ENCODE measurements at places on chromosomes 3 and 15.

- DNase-seq: no peak
Observed at GRCh38 chr15:60316961-60317360, 80.8 kb downstream of the ANXA2 start.

GRCh38 chr3:80978216-80978969 lies 783.1 kb downstream of the GBE1 start:
- no peak for DNase-seq

DNA sequence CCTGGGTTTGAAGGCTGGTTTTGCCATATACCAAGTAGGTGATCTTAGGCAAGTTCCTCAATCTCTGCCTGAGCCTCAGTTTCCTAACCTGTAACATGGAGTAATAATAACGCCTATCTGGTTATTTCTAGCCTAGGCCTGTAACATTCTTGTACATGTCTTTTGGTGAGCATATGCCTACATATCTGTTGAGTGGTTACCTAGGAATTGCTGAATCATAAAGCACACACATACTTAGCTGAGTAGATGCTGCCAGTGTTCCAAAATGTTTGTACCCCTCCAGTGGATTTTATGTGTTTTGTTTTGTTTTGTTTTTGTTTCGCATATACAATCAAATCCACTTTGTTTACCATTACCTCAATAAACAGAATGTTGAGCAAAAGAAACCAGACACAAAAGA lies 17.4 kb upstream of the MFGE8 start:
- no peak for DNase-seq

GRCh38 chr3:177212278-177212610 lies 15.0 kb upstream of the TBL1XR1 start:
- no peak for DNase-seq

DNA sequence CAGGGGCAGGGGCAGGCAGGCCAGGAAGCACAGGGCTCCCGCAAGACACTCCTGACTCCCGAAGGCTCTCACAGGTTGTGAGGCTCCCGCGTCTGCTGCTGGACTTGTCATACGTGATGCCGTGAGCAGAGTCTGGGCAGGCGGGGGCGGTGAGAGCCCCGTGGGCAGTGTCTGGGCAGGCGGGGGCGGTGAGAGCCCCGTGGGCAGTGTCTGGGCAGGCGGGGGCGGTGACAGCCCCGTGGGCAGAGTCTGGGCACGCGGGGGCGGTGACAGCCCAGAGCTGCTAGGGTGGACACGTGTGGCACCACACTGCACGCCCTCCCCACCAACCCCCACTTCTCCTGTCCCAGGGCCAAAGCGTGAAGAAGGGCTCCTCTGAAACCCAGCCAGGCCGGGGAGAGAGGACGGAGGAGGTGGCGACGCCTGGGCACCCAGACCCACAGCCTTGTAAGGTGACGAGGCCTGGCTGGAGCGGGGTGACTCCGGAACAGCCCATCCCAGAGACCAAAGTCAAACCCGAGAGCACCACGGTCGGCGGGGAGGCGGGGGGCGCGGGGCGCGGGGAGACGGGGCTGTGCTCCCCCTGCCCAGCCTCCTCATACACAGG lies 35.0 kb downstream of the TNK2 start:
- no peak for DNase-seq

- no peak for DNase-seq
Observed at GRCh38 chr3:102980355-102980696, 545.5 kb downstream of the ZPLD1 start.

DNA sequence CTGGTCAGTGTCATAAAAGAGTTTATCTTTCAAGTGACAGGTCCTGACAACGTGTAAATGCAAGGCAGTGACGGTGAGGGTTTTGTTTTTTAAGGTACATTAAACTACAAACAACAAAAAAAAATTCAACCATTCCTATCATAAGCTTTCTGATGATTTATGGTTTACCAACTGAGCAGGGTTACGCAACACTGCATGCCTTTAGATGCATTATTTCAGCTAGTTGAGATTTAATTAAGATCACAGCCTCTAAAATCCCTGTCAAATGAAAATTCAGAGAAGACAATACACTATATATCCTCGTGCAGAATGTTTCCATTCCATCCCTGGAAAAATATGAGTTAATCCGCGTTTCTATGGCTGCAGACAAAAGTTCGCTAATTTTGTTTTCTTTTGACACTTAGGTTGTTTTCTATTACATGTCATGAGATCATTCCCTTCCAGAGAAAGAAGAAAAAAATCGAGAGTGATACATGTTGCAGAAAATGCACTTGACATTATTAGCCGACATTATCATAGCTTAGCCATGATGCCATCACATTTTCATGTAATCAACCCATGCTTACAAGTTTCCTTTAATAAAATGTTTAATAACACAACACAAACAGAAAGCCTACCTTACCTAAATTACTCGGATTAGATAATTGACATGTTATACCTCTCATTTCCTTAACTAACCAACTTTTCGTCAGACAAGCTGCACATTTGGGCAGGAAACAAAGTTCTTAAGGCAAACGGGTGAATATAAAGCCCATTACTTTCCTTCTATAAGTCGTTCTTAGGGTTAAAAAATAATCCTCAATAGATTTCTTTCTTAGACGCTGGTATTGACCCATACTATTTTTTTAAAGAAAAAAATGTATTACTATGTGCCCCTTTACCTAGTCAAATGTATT lies 521.2 kb downstream of the FOXP1 start:
- DNase-seq: no peak

DNA sequence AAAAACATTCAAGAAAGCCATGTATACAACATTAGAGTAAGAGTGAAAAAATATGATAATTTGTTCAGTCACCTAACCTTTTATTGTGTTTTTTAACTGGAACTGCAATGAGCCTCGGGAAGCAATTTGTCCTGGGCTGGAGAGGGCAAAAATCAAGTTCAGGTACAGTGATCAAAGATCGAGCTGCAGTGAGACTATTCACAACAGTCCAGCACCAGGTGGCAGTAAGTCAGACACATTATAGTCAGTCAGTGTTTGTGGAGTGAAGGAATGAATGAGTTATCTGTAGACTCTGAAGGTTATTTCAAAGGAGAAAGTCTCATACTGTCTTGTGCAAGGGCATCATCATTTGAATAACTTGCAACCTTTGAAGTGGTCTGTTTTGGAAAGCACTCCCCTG lies 116.6 kb downstream of the CHDH start:
- no peak for DNase-seq

GRCh38 chr3:11736136-11736833 lies 92.6 kb upstream of the VGLL4 start:
- no peak for DNase-seq

GRCh38 chr3:160720123-160720746 lies 35.8 kb upstream of the PPM1L start:
- DNase-seq: no peak

GRCh38 chr15:30921781-30922479 lies 18.2 kb downstream of the FAN1 start:
- DNase-seq: no peak

- no peak for DNase-seq
Observed at GRCh38 chr3:50327129-50327528, 894 bp downstream of the TUSC2 start.

GRCh38 chr3:185658504-185658912 lies 72.4 kb downstream of the SENP2 start:
- DNase-seq: no peak

GRCh38 chr15:99508852-99509251 lies 56.9 kb upstream of the MEF2A start:
- DNase-seq: no peak

DNA sequence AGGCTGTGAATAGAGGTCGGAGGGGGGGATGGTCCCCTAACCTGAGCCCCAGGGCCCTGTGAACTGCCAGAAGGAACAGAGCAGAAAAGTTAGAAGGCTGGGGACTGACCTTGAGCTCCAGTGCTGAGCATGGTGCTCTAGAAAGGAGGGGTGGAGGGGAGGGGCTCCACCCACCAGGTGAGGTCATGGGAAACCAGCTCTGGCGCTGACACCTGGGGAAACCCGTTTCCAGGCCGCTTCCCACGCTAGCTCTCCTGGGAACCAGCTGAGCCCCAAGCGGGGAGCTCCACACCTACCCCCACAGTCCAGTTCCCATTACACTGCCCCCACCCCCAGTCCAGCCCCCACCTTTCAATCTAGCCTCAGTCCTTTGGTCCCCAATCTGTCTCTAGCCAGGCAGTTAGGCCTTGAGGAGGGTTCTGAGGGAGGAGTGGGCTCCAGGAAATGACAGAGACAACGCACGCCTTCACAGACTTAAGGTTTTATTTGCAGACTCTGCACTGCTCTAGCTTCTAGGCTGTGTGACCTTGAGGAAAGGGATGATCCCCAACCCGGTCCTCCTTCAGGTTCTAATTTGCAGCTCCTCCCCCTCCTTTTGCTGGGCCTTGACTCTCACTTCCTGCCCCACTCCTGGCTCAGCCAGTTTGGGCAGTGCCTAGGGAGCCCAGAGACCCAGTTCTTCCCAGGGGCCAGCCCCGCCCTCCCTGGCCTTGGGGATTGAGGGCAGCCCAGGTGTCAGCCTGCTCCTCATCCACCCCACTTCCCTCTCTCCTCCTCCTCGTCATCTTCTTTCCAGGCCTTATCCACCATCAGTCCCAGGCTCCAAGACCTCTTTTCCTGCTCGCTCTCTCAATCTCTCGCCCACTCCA lies 2.1 kb downstream of the RHOV start:
- no peak for DNase-seq

- DNase-seq: no peak
Observed at GRCh38 chr3:70821602-70822001, 509.2 kb upstream of the MDFIC2 start.

DNA sequence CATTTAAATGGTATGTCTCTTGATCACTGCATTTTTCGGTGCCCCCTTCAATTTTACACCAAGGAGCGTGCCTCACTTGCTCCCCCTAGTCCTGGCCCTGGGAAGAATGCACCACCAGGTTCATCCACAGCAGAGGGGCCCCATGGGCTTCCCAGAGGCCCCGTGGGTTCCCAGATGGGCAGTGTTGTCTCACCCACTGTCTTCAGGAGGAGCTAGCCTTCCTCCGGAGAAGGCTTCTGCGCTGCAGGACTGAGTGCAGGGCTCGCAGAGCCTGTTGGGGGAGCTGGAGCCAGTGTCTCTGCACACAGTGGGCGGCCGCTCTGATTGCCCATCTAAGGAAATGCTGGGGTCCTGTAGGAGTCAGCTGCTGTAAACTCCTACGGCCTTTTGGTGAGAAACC lies 45.9 kb downstream of the POLR2M start:
- DNase-seq: no peak

DNA sequence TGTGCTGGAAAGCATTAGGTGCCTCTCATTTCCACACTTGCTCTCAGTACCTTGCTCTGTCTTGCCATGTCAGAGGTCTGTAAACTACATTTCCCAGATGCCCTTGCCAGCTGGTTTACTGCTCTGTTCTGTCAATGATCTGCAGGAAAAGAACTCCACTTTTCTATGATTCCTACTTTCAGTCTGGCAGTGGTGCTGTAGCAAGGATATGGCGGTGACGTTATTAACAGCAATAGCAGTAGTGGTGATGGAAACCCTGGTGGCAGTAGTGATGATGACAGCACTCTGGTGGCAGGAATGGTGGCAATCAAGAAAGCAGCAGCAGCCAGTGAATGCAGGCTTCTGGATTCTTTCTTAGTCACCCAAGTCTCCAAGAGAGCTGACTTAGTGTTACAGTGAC lies 665.2 kb downstream of the DIPK2A start:
- DNase-seq: no peak

GRCh38 chr15:70182858-70183695 lies 85.4 kb upstream of the TLE3 start:
- DNase-seq: no peak

- DNase-seq: no peak
Observed at GRCh38 chr3:38404286-38404685, 49.4 kb upstream of the ACVR2B start.

DNA sequence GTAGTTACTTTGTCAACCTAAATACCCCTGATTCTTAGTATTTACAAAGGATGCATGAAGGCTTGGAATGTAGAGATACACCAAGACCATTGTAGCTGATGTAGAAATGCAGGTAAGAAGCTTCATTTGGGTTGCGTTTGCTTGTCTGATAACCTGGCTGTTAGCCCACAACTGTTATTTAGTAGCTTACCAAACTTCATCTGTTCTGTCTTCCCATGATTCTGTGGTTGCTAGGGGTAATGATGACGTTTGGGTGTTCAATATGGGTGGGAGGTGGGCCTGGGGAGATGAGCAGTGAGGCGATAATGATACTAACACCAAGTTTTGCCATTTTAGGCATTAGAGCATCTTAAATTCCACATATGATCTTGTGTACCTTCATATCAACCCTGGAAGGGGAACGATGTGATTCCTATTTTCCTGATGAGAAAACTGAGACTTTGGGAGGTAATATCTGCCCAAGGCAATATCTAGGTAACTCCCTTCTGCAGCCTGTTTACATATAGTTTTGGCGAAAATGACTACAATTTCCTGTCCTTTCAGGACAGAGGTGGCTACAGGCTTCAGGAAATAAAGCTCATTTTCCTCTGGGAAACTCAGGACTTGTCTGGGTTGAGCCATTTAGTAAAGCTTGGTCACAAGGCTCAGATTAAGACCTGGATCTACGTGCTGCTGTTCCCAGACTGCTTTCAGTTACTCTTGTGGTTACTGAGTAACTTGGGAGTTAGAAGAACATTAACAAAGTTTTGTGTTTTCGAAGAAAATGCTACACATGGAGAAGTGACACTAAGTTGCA lies 26.8 kb downstream of the FNDC3B start:
- DNase-seq: no peak

GRCh38 chr15:67812241-67812644 lies 13.1 kb upstream of the SKOR1 start:
- no peak for DNase-seq

DNA sequence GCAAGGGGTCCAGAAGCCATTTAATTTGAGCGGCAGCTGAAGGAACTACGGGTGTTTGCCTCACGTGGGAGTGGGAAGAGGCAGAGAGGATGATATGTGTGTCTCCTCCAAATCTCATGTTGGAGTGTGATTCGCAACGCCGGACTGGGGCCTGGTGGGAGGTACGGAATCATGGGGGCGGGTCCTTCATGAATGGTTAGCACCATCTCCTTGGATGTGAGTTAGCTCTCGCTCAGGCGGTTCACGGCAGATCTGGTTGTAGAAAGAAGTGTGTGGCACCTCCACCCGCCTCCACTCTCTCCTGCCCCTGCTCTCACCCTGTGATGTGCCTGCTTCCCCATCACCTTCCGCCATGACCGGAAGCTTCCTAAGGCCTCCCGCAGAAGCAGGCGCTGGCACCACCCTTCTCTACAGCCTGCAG lies 25.4 kb downstream of the XXYLT1 start:
- no peak for DNase-seq

DNA sequence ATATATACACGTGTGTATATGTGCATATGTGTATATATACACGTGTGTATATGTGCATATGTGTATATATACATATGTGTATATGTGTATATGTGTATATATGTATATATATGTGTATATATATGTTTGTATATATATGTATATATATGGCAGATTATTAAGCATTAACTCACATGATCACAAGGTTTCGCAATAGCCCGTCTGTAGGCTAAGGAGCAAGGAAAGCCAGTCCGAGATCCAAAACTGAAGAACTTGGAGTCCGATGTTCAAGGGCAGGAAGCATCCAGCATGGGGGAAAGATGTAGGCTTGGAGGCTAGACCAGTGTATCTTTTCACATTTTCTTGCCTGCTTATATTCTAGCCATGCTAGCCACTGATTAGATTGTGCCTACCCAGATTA lies 23.7 kb downstream of the NAALADL2 start:
- DNase-seq: no peak
